Fibroblast of lung (primary cell): ENCODE measurements at places on chromosomes 5 and 9. TPM values are rescaled to one million over a fixed set of nuclear protein-coding genes. Genes with fewer than 3 reads are reported as not detected.

GRCh38 chr9:79215821-79216220 is 355.9 kb upstream of the TLE4 start:
- DNase-seq = no peak

DNA sequence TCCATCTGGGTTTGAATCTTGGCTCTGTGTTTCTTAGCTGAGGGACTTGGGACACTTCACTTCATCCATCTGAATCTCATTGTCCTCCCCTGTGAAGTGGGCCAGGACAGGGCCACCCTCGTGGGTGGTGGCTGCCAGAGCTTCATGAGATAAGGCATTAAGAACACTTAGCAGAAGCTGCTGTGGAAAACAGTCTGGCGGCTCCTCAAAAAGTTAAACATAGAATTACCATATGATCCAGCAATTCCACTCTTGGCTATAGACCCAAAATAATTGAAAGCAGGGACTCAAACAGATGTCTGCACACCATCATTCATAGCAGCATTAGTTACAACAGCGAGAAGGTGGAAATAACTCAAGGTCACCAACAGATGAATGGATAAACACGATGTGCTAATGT is 42.4 kb upstream of the GGTA1 start:
- no peak for DNase-seq

GRCh38 chr5:152118676-152119470 is 194.2 kb upstream of the GLRA1 start:
- DNase-seq = no peak

Gene C5orf24
- polyA plus RNA-seq = 45.2 and 71.3 TPM in 2 replicates

- DNase-seq = peak; percentile 8
Observed at GRCh38 chr5:78430866-78431265, 70.4 kb downstream of the SCAMP1 start.
